Activated CD8-positive, alpha-beta memory T cell treated with anti-CD3 and anti-CD28 coated beads for 36 hours (primary cell): ENCODE measurements at places on chromosomes 3 and 15. TPM values are rescaled to one million over a fixed set of nuclear protein-coding genes. Genes with fewer than 3 reads are reported as not detected.

Gene AMIGO3
- total RNA-seq, result not detected

Gene AGBL1
- total RNA-seq, result not detected

Gene PRR20G
- not detected for total RNA-seq

Gene GPX1
- total RNA-seq, result 217 TPM

Gene PSTPIP1
- total RNA-seq, result 137 TPM

Gene TCTA
- total RNA-seq, result 17.9 TPM

Gene LNP1
- 1.3 TPM for total RNA-seq

Gene ERC2
- total RNA-seq, result not detected

Gene STAC
- not detected for total RNA-seq

Gene C3orf70
- total RNA-seq, result 0.06 TPM

Gene MKRN3
- 1.1 TPM for total RNA-seq

Gene CFAP100
- not detected for total RNA-seq
